ENCODE measurements at places on chromosomes 13 and 19.

DNA sequence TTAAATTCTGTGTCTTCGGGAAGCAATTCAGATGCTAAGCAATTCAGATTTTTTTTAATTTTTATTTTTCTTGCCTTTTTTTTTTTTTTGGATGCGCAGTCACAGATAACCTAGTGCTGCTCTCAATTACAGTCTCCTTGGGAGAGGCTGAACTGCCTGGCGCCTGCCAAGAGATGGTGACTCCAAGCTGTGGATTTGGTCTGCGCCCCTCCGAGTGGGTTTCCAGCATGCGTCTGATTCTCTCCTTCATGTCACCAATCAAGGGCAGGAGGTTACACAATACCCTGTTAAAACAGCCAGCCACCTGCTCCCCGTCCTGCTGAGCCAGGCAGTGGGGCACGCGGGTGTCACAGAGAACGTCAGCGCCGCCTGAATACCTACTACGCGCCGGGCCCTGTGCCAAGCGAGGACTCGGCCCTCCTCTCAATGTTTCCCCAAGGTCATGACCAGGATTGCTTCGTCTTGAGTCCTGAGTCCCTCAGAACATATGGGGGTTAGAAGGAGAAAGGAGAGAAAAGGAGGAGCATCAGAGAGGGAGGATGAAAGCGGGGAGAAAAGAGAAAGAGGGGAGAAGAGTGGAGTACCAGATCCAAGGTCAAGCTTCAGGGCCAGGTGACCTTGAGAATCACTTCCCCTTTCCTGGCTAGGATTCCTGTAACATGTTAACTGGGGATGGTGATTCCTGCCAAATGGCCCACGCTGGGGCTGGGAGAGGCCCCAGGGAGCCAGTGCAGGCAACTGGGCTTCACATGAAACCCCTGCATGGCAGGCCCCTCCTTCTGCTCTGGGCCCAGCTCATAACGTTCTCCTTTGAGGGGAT lies 213.6 kb downstream of the URI1 start:
- DNase-seq, result no peak

- DNase-seq, result peak; percentile 94
These were observed at the start of gene ATP11A for GRCh38 chr13:112689303-112690245. Gene ATP11A (plus strand): TSS chr13:112690038. CDS start chr13:112690417, 379 bp downstream.

DNA sequence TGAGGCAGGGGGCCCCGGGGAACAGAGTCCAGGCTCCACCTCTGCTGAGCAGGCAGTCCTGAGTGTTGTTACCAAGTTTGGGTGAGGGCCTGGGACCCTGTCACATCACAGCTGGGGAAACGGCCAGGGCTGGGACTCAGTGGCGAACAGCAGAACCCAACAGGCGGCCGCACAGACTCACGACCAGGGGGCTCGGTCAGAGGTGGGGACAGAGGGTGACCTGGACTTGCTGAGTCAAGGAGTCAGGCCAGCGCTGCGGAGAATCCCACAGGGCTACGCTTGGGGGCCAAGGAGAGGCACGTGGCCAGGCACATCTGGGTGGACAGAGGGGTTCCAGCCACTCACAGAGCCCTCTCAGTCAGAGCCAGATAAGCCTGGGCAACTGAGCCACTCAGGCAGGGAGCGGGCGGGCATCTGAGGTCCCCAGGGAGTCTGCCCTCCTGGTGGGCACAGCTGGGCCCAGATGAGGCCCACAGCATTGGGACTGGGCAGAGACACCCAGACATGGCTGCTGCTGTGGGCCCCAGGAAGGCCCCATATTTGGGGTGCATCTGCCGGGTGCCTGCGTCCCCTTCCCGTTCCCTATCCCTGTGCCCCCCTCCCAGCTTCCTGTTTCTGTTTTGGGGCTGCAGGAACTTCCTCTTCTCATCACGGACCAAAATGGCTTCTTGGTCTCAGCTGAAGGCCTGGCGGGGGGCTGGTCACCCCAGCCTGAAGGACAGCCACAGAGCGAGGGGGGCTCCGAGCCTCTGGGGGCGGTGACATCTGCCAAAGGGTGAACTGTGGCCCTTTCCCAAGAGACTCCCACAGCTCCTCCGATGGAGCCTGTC lies 34.0 kb downstream of the CEBPA start:
- DNase-seq, result no peak

- DNase-seq, result no peak
These were observed 14.7 kb downstream of the C13orf46 start for GRCh38 chr13:113959198-113959597.

DNA sequence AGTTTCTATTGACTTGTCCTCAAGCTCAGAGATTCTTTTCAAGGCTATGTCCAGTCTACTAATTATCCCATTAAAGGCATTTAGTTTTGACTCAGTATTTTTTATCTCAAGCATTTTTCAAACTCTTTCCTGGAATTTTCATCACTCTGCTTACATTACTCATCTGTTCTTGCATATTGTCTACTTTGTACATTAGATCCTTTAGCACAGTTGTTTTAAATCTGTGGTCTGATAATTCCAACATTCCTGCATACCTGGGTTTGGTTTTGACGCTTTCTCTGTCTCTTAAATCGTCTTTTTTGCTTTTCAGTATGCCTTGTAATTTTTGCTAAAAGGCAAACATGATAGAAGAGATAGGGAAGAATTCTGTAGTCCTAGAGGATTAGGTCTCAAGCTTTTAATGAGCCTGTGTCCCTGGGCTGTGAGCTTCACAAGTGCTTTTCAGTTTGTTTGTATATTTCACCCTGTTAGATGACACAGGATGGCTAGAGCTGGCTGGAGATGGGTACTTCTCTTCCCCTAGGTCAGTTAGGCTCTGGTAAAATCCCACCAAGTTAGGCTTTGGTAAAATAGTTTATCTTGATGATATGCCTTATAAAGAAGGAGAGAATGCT lies 46.1 kb upstream of the GPC6 start:
- DNase-seq, result no peak

GRCh38 chr13:25345576-25345975 lies 26.2 kb upstream of the ATP8A2 start:
- DNase-seq, result no peak

- no peak for DNase-seq
These were observed 12.1 kb upstream of the ZSCAN1 start for GRCh38 chr19:58021541-58022282.

DNA sequence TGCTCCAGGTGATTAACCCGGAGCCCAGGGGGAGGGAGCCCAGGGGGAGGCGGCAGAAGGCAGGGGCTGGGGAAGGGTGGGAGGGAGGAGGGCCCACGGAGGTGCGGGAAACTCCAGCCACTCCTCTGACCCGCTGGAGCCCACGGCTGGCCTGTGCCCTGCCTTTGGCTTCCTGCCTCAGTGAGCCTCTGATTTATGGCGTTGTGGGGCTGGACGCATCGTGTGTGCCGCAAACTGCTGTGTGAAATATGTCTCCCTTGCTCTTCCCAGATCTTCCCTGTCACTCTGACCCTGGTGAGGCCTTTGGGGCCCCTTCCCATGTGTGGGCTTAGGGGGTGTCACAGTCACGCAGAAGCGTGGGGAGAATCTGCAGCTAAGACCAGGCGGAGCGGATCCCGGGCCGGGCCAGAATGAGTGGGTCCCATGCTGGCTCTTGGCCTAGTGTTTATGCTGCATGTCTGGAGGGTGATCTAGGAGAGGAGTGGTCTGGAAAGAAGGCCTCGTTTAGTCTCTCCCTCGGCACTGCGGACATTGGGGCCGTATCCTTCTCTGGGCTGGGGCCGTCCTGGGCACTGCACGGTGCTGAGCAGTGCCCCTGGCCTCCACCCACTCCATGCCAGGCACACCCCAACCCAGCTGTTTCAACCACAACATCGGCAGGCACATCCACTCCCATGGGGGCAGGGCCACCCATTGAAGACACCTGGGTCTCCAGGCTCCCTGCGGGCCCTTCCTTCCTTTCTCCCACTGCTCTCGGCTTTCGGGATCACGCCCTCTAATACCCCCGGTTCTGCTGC lies 123.0 kb downstream of the KDM4B start:
- DNase-seq, result no peak

GRCh38 chr19:34493649-34494044 lies 12.1 kb downstream of the WTIP start:
- no peak for DNase-seq

GRCh38 chr13:101139081-101139480 lies 277.2 kb downstream of the NALCN start:
- no peak for DNase-seq

DNA sequence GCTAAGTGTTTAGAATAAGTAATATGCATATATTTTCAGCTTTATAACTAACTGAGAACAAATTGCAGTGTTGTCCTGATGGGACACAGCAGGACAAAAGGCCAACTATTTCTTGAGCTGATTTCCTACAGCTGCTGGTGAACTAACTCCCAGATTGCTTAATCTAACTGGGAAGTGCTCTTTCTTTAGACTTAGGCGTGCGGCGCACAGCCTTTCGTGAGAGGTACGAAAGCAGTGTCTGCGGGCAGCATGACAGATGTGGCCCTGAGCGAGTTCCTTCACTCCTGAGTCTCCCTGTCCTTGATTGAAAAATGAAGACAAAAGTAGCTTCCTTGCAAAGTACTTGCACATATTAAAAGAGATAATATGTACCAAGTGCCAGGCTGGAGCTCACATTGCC lies 47.3 kb upstream of the NPAS1 start:
- DNase-seq, result no peak

DNA sequence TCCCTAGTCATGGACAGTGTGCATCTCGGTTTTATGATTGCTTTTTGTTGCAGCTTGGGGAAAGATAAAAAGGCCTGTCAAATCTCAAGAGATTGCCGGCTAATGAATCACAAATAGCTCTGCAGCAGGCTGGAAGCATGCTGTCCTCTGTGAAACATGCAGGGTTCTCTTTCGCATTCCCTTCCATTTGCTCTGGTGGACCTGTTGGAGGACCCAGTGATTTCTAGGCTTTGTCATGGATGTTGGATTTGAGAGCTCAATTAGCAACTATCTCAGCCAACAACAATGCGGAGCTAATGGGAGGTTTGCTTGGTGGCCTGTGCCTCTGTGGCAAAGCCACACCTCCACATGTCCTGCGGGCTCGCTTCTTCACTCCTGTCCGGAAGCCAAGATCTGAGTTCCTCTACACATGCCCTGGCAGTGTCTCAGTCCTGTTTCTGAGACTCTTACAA lies 418.1 kb upstream of the ARGLU1 start:
- DNase-seq, result no peak

DNA sequence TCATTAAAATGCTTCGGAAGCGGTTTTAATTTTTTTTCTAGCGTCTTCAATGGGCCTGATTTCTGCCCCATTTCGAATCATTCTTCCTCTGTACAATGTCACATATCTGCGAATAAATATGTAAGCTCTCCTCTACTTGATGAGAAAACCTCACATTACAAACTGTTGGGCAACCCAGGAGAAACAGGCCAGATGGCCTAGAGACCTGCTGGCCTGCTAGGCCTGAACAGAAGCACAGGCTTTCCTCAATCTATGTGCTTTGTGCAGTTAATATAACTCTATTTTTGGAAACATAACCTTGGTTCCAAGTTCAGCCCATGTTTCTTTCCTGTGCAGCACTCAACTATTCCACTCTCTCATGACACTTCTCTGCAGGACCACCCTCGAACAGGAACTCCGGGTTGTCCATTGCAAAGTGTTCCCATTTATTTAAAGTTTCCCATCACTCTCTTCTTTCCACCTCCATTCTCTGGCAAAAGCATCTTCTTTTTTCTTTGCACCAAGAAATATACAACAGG lies 42.0 kb downstream of the DCLK1 start:
- no peak for DNase-seq

- DNase-seq, result no peak
These were observed 52.5 kb downstream of the STK24 start for GRCh38 chr13:98524391-98524790.

DNA sequence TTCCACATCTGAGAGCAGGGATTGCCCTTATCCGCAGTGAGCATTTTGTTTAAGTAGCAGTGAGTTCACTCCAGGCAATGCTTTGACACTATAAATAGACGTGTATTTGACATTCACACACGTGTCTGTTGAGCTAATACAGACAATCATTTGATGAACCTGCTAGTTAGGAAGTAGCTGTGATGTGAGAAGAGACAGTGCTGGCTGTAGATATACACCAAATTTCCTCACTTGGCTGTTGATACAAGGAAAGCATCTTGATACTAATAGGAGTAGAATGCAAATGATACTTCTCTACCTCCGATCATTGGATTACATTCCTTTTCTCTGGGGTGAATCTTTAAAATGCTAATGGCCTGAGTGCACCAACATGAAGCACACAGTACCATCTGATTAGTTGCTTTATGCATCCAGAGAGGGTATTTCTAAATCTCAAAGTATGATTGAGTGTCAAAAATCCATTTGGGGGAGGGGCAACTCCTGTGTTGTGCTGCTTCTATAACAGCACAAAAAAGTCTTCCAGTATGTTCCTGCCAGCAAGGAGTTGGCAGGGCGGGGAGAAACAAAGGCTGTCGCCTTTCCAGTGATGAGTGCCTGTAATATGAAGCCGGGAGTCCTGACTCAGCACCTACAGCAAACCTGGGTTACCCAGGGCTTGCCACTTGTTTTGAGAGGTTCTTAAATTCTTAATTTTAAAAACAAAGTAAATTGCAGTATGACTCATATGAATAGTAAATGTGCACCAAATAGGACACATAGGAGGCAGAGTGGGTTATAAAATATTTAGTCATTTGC lies 7.0 kb downstream of the CUL4A start:
- no peak for DNase-seq

GRCh38 chr13:97975848-97976609 lies 22.6 kb downstream of the IPO5 start:
- peak; percentile 94 for DNase-seq

DNA sequence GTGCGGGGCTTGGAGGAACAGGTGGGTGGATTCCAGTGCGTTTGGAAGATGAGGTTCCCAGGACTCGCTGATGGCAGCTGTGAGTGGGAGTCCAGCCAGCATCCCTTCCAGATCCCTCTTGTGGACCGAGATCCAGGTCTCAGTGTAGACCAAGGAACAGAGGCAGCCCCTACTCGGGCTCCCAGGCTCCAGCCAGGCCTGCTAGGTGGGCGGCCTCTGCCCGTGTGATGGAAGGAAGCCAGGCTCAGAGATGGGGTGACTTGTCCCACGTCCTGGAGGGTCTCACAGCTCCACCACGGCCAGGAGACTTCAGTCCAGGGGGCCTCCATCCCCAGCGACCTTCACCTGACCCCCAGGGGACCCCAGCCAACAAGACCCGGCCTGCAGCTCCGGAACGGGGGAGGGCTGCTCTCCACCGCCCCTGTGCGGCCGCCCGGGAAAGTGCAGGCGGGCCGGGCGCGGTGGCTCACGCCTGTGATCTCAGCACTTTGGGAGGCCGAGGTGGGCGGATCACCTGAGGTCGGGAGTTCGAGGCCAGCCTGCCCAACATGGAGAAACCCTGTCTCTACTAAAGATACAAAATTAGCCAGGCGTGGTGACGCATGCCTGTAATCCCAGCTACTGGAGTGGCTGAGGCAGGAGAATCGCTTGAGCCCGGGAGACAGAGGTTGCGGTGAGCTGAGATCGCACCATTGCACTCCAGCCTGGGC lies 729 bp upstream of the MADCAM1 start:
- no peak for DNase-seq

- no peak for DNase-seq
These were observed 19.7 kb downstream of the ATP4B start for GRCh38 chr13:113638173-113638746.

Data from GM12891 (cell line).